ENCODE measurements at places on chromosomes 2 and 18. TPM values are rescaled to one million over a fixed set of nuclear protein-coding genes. Genes with fewer than 3 reads are reported as not detected.

The CLHC1 gene
- 3.6 TPM for total RNA-seq

GRCh38 chr2:118988706-118989105 lies 46.7 kb downstream of the MARCO start:
- no peak for DNase-seq

DNA sequence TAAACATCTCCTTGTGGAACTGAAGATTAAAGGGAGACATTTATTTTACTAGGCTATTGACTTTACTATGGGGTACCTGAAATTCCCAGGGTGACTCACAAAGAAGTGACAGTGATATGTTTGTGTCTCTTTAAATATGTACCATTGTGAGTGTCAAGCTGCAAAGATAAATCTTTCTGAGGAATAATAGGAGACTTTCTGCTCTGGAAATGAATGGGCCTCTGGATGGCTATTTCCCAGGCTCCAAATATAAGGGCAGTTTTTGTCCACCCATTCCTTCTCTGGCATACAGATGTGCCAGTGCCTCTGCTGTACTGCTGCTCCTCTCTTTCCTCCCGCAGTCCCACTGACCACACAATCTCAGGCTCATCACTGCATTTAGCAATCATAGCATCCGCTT lies 586.4 kb upstream of the CNTNAP5 start:
- DNase-seq, result no peak

DNA sequence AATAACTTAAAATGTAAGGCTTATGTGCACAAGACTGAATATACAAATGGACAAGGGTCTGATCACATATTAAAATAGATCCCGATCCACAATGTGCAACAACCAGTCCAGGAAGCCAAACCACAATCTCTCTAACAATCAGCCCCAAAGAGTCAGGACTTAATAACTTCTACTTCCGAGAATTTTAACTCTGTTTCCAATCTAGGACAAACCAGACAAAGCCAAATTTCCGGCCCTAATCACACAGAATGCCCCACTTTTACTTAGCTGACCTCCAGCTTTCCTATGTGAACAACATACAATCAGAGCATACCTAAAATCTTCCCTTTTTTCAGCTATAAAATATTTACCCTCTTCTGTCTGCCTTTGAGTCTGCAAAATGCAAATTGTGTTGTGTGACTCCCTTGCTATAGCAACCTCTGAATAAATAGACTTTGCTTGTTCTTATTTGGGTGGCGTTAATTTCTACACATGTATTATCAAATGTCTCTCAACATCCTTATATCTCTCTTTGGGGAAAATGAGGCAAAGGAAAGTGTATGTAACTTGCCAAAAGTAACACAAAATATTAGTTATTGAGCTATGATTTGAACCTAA lies 381.9 kb upstream of the MC4R start:
- no peak for DNase-seq

GRCh38 chr18:58175122-58175785 lies 131.2 kb downstream of the NEDD4L start:
- DNase-seq, result no peak
